ENCODE measurements at places on chromosomes 11 and 22.
A peak's percentile ranks its signal among the peaks of the same experiment; 100 is the strongest.

GRCh38 chr11:61334434-61335354 lies 1.7 kb downstream of the TKFC start:
- DNase-seq = no peak

DNA sequence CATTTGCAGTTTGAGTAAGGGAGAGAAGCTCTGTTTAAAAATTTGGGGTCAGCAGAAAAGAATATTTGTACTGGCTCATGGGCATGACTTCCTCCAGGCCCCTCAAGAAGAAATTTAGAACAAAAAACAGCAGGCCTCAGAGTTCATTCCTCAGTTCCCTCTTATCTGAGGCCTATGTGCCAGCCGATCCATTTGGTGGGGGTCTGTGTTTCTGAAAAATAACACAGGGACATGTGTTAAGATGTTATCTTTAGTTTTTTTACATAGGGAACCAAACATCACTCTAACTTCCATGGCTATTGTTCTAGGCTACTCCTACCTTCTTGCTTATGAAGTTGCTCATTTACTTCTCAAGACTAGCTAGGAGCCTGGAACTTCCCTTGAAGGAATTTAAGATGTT lies 16.2 kb upstream of the HSD17B12 start:
- DNase-seq = no peak

GRCh38 chr11:78339945-78340344 lies 77.7 kb downstream of the GAB2 start:
- no peak for DNase-seq

DNA sequence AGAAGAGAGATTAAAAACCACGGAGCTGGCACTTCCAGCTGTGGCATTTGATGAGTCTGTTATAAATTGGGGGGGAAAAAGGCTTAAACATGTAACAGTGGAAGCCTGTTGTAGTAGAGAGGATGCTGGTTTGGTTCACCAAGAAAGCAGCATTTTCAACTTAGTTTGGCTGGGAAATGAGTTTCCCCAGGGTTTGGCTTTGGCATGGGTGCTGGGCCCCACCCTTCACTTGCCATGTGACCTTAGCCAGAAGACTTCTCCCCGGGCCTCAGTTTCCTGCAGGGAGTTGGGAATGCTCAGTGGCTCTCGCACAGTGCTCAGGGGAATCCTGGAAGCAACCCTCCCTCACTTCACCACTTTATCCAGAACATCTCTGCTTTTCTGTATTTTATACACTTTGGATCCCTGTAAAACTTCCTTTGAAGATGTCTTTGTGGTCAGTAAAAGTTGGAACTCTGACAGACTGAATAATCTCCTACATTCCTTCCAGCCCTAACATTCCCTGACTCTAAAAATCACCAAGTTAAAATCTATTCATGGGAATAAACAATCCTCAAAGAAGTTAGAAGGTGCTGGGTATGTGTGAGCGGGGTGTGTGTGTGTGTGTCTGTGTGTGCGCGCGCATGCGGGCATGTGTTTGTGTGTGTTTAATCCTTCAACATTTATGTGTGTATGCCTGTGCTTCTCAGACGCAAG lies 166.0 kb downstream of the TENM4 start:
- DNase-seq = no peak

DNA sequence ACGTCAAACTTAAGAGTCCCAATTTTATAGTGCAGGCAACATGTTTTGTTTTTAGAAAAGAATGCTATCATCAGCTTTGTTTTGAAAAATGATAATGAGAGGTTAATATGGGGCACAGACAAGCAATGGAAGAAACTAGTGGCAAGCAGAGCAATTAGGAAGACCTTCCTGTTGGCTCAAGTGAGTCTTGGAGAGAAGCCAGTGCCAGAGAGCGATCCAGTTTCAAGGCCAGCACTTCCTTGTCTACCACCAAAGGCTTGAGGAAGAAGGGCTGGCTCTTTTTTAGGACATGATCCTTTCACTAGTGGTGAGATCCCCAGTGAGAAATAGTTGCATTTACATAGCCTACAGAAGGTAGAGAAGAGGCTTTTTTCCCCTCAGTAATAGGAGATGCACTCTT lies 1340.7 kb downstream of the LRRC4C start:
- no peak for DNase-seq

DNA sequence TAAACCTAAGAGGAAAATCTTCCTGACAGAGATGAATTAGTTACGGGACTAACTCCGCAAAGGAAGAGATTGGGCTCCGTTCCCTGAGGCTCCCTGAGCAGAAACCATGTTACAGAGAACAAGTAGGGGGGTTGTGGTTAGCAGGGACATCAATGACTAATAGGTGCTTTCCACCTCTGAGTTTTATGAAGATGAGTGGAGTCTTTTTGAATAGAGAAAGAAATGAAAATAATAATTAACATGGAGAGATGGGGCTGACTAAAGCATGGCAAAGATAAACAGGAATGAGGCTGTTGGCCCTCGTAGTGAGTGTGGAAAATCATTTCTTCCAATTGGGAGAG lies 47.5 kb upstream of the PICALM start:
- no peak for DNase-seq

GRCh38 chr22:36422287-36423014 lies 34.7 kb upstream of the MYH9 start:
- no peak for DNase-seq

GRCh38 chr11:132077416-132077815 lies 707.0 kb downstream of the NTM start:
- DNase-seq = no peak

DNA sequence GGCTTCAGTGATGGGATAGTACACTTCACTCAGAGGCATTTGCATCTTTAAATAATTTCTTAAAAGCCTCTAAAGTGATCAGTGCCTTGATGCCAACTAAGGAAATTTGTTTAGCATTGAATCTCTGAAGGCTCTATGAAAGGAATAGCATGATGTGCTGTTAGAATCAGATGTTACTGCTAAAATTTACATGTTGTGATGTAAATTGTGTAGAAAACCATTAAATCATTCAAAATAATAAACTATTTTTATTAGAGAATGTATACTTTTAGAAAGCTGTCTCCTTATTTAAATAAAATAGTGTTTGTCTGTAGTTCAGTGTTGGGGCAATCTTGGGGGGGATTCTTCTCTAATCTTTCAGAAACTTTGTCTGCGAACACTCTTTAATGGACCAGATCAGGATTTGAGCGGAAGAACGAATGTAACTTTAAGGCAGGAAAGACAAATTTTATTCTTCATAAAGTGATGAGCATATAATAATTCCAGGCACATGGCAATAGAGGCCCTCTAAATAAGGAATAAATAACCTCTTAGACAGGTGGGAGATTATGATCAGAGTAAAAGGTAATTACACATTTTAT lies 4.6 kb downstream of the MALAT1 start:
- no peak for DNase-seq

DNA sequence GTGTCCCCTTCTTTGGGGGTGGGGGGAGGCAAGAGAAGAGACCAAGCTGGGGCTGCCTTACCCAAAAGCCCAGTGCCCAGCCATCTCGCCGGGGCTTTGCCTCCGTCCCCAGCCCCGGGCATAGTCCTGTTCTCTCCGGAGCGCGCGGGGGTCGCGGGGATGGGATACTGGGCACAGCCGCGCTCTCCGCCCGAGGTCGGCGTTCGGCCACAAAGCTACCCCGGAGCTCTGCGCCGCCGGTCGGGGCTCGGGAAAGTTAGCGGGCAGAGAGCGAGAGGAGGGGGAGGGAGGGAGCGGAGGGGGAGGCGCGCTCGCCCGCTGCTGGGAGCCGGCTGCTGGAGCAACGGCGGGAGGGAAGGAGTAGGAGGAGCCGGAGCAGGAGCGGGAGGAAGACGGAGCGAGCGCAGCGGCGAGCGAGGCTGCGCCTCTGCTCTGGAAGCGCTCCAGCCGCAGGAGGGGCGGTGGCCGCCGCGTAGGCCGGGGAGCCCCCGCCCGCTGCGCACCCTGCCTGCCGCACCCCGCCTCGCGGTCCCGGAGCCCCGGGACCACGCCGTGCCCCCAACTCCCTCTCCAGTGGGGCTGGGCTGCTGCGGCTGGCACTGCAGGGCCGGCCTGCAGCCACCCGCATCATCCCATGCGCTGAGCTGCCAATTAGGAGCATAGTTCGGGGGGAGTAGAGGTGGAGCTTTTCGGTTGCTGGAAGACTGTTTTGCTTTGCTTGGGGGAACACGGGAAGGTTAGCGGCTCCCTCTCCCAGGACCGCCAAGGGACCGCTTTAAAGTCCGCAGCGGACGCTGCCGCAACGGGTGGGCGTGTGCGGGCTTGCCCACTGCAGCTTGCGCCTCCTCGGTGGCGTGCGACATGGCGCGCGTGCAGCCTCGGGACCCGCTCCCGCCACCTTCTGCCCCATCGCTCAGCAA lies at the start of gene SCN4B:
SCN4B (minus strand) TSS at position 272 of the 920 bp plus-strand sequence; CDS start at position 122, 150 bp downstream.
- DNase-seq = no peak

GRCh38 chr11:25981998-25982397 lies 349.9 kb upstream of the ANO3 start:
- no peak for DNase-seq

GRCh38 chr22:40423882-40424640 lies 53.7 kb downstream of the SGSM3 start:
- DNase-seq = no peak

GRCh38 chr11:108592591-108593213 lies 866 bp downstream of the EXPH5 start:
- DNase-seq = peak; percentile 9

GRCh38 chr11:128911239-128911638 lies 20.1 kb downstream of the KCNJ5 start:
- DNase-seq = no peak

GRCh38 chr11:130636722-130637464 lies 188.4 kb downstream of the ADAMTS15 start:
- no peak for DNase-seq

DNA sequence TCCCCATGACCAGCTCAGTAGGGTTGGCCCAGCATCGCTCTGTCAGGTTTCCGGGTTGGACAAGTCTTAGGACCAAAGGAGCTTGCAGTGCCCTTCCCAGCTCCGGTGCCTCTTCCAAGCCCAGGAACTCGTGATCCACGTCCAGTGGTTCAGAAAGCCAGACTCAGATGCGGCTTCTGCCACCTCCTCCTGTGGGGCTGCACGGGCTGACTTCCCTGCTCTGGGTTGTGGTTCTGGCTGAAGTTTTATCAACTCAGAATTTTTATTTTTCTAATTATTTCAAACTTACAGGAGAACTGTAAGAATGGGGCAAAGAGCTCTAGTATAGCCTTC lies 85.0 kb downstream of the BCR start:
- no peak for DNase-seq

GRCh38 chr22:27295040-27295439 lies 506.5 kb downstream of the MN1 start:
- DNase-seq = no peak

DNA sequence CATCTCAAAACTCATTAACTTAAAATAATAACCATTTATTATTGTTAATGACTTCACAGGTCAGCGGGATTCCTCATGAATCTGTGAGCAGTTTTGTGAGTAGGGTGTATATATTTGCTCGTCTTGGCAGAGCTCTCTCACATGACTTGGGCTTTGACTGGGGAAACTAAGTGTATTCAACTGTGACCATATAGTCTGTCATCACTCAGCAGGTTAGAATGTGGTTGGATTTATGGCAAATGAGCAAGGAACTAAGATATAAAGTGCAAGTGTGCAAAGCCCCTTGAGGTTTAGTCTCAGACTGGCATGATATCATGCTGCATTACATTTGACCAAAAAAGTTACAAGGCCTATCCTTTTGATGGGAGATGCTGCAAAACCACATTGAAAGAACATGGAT lies 254.8 kb downstream of the CNTN5 start:
- no peak for DNase-seq
